ENCODE measurements at places on chromosomes 1 and 21. TPM values are rescaled to one million over a fixed set of nuclear protein-coding genes. Genes with fewer than 3 reads are reported as not detected.

DNA sequence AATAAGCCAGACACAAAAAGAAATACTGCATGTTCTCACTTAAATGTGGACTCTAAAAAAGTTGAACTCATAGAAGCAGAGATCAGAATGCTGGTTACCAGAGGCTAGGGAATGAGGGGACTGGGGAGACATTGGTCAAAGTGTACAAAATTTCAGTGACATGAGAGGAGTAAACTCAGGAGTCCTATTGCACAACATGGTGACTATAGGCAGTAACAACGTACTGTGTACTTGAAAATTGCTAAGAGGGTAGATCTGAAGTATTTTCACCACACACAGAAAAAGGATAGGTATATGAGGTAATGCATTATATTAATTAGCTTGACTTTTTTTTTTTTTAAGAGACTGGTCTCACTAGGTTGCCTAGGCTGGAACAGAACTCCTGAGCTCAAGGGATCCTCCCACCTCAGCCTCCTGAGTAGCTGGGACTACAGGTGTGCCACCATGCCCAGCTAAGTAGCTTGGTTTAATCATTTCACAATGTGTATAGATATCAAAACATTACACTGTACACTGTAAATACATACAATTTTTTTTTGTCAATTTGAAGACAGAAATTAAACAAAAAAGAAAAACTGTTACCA, 7.4 kb downstream of the ZNF496 start:
- DNase-seq, result no peak

DNA sequence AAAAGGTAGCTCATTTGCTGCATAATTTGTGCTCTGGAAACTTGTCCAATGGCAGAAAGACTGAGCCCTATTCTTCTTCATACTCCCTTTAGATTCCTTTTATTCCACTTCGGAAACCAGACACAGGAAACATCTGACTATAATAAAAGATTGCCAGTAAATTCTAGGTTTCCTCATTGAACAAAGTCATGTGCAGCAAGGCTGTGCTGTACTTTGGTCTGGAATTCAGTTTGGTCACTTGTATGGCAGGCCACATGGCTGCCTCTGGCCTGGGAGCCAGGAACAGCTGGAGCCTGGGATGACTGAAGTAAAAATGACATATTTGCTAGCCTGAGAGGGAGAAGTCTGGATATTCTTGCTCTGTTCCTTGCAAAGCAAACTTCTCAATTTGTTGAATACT, 79.6 kb downstream of the ST3GAL3 start:
- DNase-seq, result no peak

GRCh38 chr1:239778208-239778813, 313.4 kb upstream of the FMN2 start:
- DNase-seq, result no peak

DNA sequence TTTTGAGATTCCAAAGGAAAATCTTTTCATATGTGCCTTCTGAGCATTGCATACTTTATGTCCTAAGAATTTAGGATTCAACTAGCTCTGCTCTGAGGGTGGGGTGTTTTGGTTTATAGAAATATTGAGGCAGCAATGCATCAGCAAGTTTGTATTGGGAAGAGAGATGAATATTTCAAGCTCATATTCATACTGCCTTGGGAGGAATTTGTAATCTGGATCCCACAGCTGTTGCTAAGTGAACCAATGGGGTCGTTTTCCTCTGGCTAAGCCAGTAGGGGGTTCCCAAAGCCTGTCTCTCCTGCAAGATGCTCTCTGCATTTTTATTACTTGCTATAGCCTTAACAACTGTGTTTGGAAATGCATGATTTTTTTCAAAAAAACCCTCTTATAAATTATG, 130.6 kb downstream of the SNX7 start:
- no peak for DNase-seq

DNA sequence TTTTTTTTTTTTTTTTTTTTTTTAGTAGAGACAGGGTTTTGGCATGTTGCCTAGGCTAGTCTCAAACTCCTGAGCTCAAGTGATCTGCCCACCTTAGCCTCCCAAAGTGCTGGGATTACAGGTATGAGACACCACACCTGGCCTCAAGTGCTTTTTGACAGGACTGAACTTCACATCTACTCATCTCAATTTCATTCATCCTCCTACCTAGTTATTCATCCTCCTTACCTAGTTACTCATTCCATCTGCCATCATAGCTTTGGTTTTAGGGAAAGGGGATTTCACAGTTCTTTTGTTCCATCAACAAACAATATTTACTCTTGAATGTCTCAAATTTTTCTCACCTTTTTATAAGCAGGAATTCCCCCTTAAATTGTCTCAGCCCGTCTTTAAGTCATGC, 38.6 kb upstream of the RALGPS2 start:
- DNase-seq, result no peak

DNA sequence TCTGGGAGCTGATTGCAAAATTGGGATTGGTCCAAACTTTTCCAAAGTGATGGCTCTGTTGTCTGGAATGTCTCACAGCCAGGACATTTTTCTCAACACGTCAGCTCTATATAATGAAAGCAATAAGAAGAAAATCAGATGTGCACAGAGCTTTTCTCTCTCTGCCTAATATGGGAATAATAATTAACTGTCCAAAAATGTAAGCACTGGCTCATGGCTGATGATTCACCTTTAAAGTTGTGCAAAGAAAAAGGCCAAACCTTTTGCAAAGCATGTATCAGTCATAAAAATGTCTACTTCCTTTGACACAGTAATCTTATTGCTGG, 30.4 kb downstream of the ZNF281 start:
- DNase-seq, result no peak

DNA sequence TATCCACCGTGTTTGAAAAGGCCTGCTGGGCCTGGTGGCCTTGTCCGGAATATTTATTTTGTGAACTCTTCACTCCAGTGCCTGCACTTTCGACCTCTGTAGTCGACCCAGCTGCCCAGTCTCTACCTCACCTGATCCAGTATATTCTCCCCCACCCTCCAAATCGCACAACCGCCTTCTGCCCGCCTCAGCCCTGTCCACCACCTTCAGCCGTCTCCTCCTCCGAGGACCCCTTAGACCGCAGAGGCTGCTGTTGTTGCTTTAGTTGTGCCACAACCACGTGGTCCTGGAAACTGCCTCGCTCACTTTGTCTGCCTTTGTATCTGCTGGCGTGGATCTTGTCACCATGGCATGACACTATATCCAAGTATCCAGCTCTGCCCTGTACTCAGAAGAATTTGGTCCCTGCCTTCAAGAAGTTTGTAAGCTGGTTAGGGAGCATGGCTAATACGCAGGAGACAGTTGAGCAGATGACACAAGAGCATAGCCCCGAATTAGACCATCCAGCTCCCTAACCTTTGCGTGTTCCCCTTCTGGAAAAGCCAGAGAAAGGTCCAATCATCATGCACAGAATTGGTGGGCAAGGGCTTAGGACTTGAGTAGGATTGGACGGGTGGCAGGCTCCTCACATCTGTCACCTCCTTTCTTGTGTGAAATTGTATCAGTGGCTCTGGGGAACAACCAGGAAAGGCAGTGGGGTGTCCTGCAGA, 1.5 kb downstream of the PHGDH start:
- DNase-seq, result no peak

DNA sequence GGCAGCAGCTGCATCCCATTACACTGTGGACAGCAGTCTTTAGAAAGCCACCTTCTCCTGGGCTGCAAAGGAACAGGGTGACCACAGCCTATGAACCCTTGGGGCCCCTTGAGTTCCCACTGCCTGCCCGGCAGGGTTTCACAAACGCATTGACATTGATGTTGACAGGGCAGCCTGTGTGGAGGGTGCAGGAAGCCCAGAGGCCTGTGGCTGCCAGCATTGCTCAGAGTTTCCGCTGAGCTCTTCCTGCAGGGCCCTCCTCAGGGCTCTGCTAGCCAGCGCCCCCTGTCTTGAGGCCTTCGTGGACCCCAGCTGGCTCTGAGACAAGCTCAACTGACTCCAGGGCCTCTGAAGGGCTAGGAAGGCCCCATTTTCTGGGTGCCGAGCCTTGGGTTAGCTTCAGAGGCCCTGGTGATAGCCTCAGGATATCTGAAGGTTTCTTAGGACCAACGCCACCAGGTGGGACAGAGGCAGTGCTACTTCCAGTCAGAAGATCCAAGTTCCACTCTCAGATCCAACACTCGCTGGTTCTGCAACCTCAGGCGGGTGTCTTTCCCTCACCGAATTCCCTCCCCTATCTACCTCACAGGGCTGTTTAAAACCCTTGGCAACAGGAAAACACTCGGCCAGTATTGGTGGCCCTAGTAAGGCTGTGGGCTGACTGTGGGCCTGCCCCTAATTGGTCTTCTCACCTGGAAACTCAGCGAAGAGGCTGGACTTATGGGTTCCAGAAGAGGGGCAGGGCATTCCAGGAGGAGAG, 27.2 kb upstream of the EPS8L3 start:
- no peak for DNase-seq

DNA sequence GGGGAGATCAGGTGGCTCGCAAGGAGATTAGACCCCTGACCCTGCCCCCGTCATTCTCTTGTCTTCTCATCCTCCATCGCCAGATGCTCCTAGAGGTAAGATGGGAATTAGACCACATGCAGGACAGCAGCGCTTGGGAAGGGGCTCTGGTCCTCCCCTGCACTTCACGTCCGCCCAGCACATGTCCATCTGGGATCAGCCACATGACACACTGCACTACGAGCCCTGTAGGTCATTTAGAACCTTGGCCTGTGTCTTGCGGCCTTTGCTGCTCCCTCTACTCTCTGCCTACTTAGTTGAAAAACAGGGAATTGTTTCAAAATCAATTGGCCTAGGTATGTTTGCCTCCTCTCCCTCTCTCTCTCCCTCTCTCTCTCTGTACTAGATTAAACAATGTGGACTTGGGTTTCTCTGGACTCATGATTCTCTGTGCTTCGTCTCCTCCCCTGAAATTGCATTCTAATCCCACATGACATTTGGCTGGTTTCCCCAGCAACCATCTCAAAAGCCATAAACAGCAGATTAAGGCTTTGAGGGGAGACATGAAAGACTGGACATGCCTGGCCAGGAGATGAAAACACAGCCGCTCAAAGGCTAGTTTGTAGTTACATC, 3.8 kb upstream of the NCMAP start:
- no peak for DNase-seq

DNA sequence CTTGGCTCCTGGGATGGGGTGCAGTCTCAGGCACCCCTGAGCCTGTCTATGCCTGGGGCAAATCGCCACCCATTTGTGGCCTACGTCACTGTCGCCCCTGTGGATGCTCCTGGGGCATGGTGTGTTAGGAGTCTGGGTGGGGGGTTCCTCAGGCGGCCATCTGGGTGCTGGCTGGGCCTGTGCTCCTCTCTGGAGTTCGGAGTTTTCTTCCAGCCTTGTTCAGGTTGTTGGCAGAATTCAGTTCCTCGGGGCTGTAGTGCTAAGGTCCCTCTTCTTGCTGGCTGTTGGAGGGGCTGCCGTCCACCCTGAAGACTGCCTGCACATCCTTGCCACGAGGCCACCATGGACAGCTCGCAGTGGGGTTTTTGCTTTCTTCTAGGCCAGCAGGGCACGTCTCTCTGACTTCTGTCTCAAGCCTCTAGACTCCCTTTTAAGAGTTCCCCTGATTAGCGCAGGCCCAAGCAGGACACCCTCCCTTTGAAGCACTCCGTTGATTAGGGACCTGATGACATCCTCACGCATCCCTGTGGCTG, 86.7 kb upstream of the C1orf174 start:
- no peak for DNase-seq

GRCh38 chr1:30191154-30191702, 532.2 kb downstream of the MATN1 start:
- DNase-seq, result no peak

- DNase-seq, result no peak
Observed at GRCh38 chr1:92922356-92923035, 38.8 kb downstream of the DIPK1A start.

DNA sequence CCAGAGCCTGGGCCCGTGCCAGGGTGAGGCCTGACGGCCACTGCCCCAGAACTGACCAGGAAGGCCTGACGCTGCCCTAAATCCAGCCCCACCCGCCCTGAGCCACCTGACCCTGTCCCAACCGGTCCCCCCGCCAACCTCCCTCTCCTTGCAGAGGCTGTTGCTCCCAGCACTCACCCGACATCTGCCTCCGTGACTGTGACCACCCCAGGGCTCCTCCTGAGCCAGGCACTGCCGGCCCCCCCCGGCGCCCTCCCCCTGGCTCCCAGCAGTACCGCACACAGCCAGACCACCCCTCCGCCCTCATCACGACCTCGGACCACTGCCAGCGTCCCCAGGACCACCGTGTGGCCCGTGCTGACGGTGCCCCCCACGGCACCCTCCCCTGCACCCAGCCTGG, 26.3 kb downstream of the AGRN start:
- DNase-seq, result no peak

- no peak for DNase-seq
Observed at GRCh38 chr1:239545466-239545865, 159.1 kb downstream of the CHRM3 start.

DNA sequence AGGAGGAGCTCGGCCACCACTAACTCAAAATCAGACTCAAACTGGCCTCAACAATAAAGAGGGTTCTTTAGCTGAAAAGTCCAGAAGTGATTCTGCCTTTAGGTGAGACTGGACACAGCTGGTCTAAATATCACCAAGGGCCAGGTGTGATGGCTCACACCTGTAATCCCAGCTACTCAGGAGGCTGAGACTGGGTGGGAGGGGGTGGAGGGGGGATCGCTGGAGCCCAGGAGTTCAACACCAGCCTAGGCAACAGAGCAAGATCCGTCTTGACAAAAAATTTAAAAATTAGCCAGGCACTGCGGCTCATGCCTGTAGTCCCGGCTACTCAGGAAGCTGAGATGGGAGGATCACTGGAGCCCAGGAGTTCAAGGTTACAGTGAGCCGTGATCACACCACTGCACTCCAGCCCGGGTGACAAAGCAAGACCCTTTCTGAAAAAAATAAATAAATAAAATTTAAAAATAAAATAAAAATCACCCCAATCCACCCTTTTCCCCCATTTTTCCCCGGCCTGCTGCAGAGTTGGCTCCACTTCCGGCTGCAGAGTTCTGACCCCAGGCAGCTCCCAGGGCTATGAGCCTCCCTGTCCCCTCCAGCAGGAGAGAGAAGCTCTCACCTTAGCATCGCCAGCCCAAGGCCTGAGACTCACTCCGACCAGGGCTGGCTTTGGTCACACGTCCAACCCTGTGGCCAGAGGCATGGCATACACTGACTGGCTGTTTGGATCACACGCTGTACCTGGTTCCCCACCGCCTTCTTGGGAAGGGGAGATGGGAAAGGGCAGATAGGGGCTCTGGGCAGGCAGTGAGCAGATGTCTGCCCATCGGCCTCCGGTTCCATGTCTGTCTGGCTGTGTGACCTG, 87.3 kb upstream of the IFFO2 start:
- no peak for DNase-seq

FCER1G gene
- total RNA-seq, result 101 TPM

SPRR3 gene
- total RNA-seq, result not detected

TMIGD3 gene
- 20.0 TPM for total RNA-seq

SRGAP2B gene
- total RNA-seq, result 22.5 TPM

FAM78B gene
- total RNA-seq, result 0.81 TPM

PRAMEF25 gene
- not detected for total RNA-seq

FNDC5 gene
- 6.2 TPM for total RNA-seq

LHX8 gene
- total RNA-seq, result not detected

SPOCD1 gene
- total RNA-seq, result 10.6 TPM

ADORA1 gene
- total RNA-seq, result not detected

TMPRSS2 gene
- 0.78 TPM for total RNA-seq

ARMH1 gene
- total RNA-seq, result 5.8 TPM

CNR2 gene
- total RNA-seq, result not detected
